T-helper 17 cell (primary cell): ENCODE measurements at places on chromosomes 12 and 14.

DNA sequence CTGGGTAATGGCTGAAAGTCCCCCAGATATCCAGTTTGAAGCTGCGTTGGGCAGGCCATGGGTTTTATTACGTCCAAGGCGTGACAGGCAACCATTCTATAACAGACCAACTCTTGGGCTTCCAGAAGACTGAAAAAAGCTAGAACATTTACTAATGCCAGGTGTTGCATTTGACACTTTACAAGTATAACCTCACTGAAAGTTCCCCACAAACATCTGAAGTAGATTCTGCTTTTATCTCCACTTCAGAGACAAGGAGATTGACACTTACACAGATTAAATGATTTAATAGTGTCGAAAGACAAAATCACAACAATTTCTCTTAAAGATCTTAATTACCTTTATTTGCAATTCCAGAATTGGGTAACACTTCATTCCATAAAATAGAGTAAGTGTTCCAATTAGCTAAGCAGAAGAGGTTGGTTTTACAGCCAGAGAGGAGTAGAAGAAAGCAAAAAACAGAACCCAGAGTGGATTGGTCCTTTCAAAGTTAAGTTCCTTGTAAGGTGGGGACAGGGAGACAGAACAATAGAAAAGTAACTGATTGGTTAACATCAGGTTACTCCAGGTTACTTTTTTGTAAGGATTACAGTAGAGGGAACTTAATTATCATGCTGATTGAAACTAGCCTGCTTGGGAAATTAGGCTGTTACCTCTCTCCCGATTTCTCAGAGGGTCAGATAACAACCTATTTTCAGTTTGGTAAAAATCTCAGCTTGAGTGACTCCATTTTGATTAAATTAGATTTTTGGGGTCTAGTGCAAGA, 11.3 kb downstream of the SOCS2 start:
- no peaks in the 10 kb centered on the region for H3K27me3 ChIP-seq
- H3K36me3 ChIP-seq = peaks cover 9% of the 10 kb centered on the region
- DNase-seq = no peak

DNA sequence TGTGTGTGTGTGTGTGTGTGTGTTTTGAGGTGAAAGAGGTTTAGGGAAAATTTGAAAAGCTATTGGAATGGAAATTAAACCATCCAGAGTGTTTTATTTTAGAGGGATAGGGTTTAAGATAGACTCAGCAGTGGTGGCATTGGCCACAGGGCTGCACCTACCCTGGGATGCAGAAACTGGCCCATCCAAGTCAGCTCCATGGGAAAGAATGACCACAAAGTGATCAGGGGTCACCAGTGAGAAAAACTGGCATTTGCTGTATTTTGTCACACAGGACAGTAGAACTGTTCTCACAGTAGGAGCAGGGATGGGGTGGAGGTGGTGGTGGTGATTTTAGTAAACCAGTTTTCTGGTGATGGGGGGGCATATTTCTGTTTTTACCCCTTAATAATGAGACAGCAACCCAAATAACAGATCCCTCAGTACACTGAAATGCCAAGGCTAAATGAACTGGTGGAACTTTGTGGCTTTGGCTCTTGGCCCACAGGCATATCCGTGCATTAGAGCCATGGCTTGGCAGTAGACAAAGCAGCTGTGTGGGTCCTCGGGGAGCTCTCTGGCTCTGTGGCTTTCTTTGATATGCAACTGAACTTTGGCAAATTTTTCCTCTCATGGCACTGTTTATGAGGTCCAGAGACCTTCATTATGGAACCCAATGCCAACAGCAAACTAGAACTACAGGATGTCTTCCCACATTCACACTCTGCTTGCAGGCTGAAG, 348.3 kb downstream of the ZFP36L1 start:
- peak overlapping the region; percentile 14 for H3K27ac ChIP-seq
- no peak overlapping the region for H3K4me3 ChIP-seq
- no peaks in the 10 kb centered on the region for H3K36me3 ChIP-seq
- peaks cover under 1% of the 10 kb centered on the region for H3K4me1 ChIP-seq

GRCh38 chr12:103785243-103786031, 55.6 kb downstream of the NT5DC3 start:
- H3K27me3 ChIP-seq = no peaks in the 10 kb centered on the region
- peaks cover 13% of the 10 kb centered on the region for H3K36me3 ChIP-seq

DNA sequence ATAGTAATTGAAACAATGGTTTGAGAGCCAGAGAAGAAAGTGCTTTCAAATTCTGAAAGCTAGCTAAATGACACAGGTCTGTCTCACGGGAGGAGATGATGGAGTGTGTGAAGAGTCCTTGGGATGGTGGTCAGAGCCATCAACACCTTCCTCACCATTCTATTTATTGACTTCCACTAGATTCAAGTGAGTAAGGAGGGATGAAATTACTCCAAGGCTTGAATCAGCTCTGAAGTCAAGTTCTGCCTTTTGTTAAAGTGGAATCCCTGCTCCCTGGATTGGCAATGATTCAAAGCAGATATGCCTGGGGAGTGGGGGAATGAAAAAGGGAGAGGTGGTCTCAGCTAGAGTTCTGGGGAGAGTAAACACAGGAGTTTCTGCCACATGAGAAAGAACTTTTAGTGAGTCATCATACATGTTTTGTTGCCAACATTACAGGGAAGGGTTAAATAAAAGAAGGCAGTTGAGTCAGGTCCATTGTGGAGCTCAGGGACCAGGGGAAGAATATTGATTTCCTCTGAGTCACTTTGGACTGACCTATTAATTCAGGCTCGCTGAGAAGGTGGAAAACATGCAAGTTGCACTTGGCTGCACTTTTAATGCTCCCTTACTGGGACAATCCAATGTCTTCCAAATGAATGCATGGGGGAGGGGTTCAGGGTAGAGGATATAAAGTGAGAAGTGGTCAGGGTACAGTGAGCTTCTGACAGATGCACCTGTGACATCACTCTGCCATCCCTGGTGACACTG, 142.7 kb downstream of the TBX5 start:
- H3K36me3 ChIP-seq = no peaks in the 10 kb centered on the region
- H3K27me3 ChIP-seq = no peaks in the 10 kb centered on the region

DNA sequence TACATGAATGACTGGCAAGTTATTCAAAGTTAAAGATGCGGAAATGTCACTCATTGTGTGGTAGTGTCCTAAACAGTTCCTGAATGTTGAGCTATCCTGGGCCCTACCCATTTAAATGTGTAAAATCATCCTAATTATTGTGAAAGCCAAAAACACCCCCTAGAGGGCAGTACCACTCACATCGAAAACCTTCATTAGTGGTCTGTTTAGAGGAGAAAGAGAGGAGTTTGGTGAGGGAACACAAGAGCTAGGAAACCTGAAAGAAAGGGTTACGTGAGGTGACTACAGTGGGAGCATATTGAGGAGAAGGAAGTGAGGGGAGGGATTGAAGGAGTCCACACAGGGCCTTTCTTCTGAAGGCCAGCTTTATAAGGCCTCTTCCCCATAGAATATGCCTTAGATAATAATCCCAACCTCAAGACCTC, 2.5 kb upstream of the TEP1 start:
- no peak for DNase-seq
- peaks cover 4% of the 10 kb centered on the region for H3K36me3 ChIP-seq
- no peaks in the 10 kb centered on the region for H3K27me3 ChIP-seq
- H3K4me1 ChIP-seq = peaks cover 33% of the 10 kb centered on the region

- DNase-seq = peak; percentile 47
- peak overlapping the region; percentile 92 for H3K27ac ChIP-seq
- H3K4me3 ChIP-seq = peak overlapping the region; percentile 92
- peaks cover 3% of the 10 kb centered on the region for H3K36me3 ChIP-seq
- peaks cover 23% of the 10 kb centered on the region for H3K27me3 ChIP-seq
Measured at GRCh38 chr12:48980953-48981756, 3.0 kb downstream of the WNT1 start.
